ENCODE measurements at places on chromosomes 1 and 21.

GRCh38 chr1:153880962-153881361, 41.8 kb downstream of the GATAD2B start:
- peak; percentile 8 for DNase-seq

- DNase-seq: no peak
Observed at GRCh38 chr1:171654201-171654941, 1.9 kb upstream of the MYOC start.

DNA sequence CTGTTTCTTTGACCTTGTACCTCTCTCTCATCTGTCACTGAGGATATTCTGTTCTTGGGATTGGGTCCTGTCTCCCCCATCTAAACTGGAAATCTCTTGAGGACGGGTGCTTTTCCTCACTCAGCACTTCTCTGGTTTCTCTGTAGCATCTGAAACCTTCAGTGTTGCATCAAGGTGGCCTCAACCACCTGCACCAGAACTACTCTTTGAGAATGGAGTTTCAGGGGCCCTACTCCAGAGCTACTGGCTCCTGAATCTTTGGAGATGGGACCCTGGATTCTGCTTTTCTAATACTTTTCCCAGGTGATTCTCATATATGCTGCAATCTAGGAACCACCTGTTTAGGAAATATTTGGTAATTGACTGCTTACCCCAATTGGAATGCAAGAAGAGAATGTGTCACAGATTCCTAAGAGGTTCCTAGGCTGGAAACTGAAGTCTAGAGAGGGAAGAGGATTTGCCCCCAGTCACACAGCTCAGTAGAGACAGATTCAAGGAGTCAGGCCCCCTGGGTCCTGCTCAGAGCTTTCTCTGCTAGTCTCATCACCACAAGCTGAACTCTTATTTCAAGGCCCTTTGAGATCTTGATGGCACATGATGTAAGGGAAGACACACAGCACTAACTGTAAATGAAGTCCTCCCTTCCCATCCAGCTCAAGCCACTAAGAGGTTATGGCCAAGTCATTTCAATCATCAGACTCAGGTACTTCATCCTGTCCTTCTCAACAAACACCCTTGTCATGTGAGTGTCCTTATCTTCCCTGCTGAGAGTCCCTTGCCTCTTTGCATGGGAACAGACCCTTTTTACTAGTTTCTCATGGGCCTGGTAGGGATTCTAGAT, 48.7 kb downstream of the EIF2D start:
- no peak for DNase-seq

GRCh38 chr1:101247404-101248287, 10.8 kb downstream of the S1PR1 start:
- DNase-seq: no peak

DNA sequence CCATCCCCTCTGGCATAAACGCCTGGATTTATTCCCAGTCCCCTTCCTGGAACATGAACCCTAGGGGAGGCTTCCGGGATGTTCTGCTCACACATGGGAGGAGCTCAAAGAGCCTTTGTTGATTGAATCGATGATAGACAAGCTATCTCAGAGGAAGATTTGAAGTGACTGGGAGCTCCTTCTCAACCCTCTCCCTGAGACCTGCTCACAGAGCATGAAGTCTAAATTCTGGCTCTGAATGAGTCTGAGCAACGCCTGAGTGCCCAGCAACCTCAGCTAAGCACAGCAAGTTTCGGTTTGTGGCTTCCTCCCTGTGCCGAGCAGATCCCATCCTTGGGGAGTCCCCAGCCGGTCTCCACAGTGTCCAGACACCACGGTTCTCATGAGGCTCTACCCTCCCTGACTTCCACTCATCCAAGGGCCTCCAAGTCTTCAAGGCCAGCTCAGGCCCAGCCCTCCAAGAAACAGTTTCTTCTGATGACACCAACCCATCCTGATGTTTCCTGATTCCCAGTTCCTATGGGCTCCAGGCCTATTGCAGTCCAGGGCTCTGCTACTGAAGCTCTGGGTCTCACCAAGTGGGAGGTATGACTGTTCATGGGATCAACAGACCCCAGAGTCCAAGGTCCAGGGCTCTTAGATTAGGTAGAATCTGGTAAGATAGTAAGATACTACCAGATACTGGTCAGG, 190.8 kb downstream of the DYRK1A start:
- no peak for DNase-seq

GRCh38 chr1:175035865-175036264, 12.6 kb upstream of the MRPS14 start:
- no peak for DNase-seq

- DNase-seq: no peak
Observed at GRCh38 chr1:30165116-30165515, 558.3 kb downstream of the MATN1 start.

- DNase-seq: no peak
Observed at GRCh38 chr1:175450219-175450618, 257.6 kb upstream of the KIAA0040 start.

- DNase-seq: no peak
Observed at GRCh38 chr1:72241397-72241796, 40.9 kb downstream of the NEGR1 start.

DNA sequence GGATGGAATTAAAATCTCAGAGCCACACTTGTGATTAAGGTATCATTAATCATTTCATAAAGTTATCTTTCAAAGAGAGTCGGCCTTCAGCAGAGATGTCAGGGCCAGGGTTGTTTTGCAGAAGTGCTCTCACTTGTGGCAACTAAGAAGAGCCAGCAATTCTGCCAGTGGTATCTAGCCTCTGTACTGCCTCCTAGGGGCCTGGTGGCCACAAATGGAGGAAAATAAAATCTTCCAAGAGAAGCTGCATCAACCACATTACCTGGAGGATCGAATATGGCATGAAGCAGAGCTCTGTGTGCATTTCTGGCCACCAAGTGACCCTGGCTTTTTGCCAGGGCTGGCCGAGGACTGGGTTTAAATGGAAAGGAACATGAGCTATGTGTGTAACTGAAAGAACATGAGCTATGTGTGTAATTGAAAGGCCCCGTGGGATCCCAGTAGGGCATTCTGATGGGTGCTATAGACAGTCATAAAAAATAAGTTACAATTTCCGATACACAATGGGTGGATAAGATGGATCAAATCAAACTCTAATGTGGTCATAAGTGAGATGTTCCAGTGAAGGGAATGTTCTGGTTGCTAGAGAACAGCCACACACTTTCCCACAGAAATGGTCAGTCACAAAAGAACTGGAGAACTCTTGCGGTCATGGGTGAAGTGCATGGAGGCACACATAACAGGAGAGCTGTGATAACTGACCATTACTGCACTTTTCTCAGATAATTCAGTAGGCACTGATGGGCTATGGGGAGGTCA, 335.8 kb downstream of the CAMTA1 start:
- no peak for DNase-seq

DNA sequence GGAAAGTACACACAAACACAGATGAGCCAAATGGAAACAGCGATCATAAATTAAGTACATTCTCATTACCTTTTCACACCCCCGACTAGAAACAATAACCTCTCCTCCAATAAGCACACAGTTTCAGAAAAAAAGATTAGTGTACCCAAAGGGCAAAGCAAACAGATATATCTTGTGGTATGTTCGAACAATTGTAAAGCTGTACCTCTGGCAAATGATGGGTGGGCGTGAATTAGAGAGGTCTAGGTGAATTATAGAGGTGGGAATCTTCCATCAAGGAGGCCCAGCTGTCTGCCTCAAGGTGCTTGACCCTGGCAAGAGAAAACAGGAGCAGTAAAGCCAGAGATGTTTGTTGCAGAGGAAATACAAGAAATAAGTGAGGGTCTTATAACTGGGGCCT, 715.3 kb upstream of the NEGR1 start:
- DNase-seq: no peak

- DNase-seq: no peak
Observed at GRCh38 chr1:63772876-63773275, 941 bp upstream of the ROR1 start.

DNA sequence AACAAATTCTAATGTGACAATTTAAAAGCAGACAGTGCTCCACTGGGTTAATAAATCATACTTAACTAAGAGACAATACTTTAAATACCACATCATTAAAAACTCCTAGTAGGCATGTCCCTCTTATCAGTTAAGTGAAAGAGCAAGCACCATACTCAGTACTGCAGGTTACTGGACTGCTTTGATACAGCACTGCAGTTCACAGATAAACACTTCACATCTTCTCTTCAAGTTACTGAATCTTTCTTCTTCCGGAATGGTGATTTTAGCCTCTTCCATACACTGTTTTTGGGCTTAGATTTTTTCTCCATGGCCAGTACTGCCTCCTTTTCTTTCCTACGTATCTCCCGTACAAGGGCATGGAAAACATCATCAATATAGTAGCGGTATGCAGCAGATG, 11.0 kb downstream of the RIT1 start:
- no peak for DNase-seq

- DNase-seq: no peak
Observed at GRCh38 chr1:206678490-206678889, 6.2 kb upstream of the MAPKAPK2 start.

- peak; percentile 77 for DNase-seq
Observed at GRCh38 chr1:219927956-219928790, at the start of gene SLC30A10. SLC30A10 (minus strand) TSS chr1:219928557; CDS start chr1:219928440, 117 bp downstream.

DNA sequence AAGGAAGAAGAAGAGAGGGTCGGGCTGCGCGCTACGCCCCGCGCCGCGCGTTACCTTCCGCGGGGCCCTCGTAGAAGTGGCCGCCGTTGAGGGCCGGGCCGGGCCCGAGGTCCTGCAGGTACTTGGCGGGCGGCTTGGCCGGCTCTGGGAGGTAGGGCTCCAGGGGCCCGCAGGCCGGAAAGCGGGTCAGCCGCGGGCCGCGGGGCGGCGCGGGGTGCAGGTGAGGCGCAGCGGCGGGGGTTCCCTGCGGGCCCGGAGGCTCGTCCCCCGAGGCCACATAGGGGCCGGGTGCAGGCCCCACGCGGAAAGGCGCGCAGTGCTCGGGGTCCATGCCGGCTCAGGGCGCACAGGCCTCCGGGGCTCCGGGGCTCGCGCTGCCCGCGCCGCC, 196 bp downstream of the ALX3 start:
- peak; percentile 46 for DNase-seq

DNA sequence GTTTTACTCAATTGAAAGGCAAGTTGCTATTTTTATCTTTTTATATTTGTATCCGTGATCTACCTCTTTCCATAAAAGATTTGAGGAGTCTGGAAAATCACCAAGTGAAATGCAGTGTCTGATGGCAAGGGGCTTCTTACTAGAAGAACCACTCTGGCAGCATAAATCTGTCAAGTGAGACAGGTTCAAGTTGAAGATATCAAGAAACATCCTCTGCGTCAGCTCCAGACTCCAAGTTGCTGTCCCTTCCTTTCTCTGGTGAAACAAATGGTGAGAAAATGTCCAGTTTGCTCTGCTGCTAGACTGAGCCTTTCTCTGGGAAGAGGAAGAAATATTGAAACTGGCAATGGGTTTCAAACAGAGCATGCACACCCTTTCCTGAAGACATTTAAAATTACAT, 411.2 kb downstream of the PLPP3 start:
- no peak for DNase-seq

DNA sequence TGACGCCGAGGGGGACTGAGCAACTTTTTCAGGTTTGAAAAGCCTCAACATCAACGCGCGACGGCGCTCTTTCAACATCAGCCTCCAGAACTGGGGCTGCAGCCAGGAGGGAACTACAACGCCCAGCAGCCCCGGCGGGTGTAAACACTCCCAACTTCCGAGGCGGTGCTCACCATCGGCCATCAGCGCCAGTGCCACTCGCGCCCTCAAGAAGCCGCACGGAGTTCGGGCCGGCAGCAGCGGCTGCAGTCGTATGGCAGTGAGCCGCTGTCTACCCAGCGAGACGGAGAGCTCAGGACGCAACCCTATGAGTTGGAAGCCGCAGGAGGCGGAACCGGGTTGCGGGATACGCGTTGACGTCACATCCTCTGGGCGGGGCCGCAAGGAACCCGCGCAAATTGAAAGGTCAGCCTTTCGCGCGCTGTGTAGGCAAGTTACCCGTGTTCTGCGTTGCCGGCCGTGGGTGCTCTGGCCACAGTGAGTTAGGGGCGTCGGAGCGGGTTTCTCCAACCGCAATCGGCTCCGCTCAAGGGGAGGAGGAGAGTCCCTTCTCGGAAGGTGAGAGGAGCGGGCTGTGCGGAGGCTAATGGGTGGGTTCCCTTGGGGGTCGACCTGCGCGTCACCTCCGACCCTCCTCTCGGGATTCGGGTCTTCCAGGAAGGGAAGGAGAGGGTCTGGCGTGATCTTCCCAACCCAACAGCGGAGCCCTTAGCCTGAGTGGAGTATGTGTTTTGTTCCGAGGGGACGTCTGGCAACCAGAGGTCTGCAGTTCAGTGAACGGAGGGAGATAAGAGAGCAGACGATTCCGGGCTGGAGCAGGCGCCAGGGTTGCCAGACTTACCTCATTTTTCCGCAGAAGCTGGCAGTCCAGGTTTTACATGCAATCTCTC, at the start of gene EXO1:
EXO1 (plus strand) TSS at position 409 of the 890 bp plus-strand sequence. CDS start 2,222 bp downstream, outside the sequence.
- DNase-seq: peak; percentile 96

DNA sequence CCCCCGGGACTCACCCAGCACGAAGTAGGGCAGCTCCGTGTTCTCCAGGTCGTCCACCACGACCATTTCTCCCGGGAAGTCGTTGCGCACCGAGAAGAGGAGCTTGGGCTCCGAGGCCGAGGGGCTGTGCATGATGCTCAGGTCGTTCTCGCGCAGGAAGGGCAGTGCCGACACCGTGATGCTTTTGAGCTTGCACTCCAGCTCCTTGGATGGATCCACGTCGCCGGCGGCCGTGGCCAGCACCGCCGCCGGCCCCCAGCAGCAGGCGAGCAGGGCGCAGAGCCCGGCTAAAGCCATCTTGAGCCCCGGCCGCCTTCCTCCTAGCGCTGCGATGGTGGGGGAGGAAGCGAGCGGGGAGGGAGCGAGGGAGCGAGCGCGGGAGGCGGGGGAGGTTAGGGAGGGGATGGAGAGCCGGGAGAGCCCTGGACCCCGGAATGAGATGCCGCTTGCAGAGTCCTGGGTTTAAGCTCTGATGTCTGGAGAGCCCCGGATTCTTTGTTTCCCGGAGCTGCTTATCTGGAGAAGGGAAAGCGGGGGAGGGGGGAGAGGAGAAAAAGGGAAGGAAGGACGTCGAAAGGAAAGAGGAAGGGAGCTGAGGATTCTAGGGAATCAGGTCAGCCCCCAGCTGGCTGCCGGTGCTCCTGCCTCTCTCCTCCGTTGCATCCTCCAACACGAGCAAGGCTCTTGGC, at the start of gene ASTN1:
ASTN1 (minus strand) TSS at position 333 of the 689 bp plus-strand sequence; CDS start at position 297, 36 bp downstream.
- peak; percentile 84 for DNase-seq

GRCh38 chr1:171295821-171296220, 18.2 kb upstream of the FMO4 start:
- no peak for DNase-seq

GRCh38 chr1:228048659-228049298, 33.7 kb upstream of the ARF1 start:
- DNase-seq: no peak

- no peak for DNase-seq
Observed at GRCh38 chr21:42560517-42561179, 47.0 kb downstream of the SLC37A1 start.

Measured in neural progenitor cell (in vitro differentiated cells).